ENCODE measurements at places on chromosomes 4 and X.

DNA sequence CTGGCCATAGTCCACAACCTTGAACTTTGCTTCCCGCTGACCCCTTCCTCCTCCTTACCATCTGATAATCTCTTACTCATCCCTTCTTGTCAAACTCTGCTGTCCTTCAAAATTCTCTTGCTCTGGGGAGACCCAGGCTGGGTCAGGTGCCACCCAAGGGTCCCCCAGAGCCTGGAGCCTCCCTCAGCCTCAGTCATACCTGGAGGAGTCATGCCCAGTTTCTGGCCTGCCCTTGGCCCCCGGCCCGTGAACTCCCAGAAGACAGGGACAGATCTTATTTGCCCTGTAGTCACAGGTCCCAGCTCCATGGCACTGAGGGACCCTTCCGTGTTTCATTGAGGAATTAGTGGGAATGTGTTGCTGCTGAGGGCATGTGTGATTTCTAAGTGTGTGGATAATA is 4.7 kb upstream of the GPR78 start:
- DNase-seq = no peak

DNA sequence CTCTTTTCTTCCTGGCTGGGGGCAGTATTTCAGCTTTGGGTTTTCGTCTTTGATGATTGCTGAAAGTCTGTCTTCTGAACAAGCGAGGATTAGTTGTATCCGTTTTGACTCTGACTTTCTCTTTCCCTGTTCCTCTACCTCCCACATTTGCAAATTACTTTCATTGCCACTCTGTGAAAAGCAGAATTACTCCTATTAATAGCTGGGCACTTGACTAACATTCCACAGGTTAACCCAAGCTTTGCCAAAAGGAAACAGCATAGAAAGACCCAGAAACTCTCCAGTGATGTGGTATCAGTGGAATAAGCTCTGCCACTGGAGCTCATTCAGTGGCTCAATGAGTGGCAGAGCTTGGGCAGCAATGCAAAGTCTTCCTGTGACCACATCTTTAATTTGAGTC is 238.9 kb downstream of the PALLD start:
- DNase-seq = no peak

DNA sequence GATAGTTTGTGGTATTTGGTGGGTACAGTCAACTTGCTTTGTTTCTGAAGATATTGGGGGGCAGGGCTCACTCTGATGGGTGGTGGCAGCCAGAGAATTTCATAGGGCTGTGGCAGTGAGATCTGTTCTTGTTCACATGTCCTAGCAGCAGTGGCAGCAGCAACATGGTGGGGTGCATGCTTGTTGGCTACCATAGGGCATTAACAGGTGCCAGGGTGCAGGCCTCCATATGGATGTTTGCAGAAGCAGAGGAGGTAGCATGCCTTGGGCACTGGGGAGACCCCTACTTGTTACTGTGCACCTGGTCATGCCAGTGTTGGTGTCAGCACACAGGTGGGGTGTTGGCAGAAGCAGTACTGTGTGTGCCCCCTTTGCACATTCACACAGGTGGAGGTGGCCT is 96.3 kb upstream of the ZC4H2 start:
- DNase-seq = no peak

GRCh38 chr4:165678236-165678935 is 194.7 kb upstream of the TLL1 start:
- DNase-seq = no peak

DNA sequence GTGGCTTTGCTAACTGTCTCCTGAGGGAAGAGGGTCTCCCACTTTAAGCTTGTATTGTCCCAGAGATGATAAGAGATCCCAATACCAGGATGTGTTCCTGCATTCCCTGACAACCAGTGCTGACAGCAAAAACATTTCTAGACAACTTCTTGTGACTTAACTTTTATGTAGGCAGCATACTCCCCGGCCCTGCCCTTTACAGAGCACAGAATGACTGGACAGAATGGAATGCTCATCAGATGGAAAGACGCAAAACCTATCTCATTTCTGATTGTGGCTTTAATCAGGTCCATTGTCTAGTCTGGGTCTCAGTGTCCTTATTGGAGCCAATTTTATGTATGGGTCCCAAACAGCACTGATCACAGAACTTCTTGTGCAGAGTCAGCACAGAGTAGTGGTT is 18.2 kb upstream of the PLAC1 start:
- DNase-seq = no peak

DNA sequence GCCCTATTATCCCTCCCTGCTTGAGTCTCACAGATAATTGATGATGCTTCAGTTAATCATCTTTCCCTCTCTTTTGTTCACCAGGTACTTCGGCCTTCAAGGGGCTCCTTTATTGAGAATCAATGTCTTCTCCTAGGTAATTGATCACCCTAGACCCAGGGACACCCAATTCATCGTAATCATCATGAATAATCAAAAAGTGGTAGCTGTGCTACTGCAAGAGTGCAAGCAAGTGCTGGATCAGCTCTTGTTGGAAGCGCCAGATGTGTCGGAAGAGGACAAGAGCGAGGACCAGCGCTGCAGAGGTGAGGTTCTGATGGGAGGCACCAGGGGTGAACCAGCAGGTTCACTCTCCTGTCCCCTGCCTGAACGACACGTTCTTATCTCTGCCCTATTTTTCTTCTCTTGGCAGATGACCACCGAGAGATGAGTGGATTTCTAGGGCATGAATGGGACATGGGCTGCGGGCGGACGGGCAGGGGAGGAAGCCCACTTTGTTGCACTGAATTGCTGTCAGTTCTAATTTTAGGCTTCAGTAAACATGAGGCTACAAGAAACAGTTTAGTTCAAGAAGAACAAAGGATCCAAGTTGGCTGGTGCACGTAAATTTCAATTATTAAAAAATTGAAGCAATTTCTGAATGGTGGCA is 80.5 kb downstream of the ALPK1 start:
- DNase-seq = no peak

- DNase-seq = peak; percentile 26
Measured at GRCh38 chr4:55675196-55675793, 39.2 kb upstream of the NMU start.

GRCh38 chrX:124343016-124343415 is 3.3 kb upstream of the SH2D1A start:
- no peak for DNase-seq

DNA sequence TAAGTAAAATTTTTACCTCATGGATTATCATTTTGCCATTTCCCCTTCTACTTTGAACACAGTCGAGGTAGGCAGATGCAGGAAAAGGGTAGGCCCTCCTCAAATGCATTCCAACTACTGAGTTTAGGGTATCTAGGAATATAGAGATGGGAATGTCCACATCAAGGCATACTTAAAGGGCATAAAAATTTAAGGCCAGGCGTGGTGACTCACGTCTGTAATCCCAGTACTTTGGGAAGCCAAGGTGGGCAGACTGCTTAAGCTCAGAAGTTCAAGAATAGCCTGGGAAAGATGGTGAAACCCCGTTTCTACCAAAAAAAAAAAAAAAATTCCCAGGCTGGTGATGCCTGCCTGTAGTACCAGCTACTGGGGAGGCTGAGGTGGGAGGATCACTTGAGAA is 146.5 kb downstream of the PDGFC start:
- DNase-seq = no peak

- peak; percentile 16 for DNase-seq
Measured at GRCh38 chrX:153644356-153645125, 2.5 kb upstream of the DUSP9 start.

DNA sequence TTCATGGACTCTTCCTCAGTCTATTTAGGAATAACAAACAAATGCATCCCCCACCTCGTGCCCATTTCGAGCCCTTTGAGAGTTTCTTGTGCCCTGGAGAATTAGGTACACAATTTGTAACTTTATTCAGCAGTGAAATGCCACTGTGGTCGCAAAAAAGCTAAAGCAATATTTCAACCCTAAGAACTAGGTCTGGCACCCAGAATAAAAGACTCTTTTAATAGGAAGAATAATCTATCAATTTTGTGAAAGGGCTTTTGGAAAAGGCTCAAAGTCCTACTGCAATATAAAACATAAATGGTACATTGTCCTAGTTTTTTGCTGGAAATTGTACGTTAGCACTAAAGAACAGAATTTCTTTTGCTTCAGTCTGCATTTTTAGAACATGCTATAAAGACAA is 304.6 kb upstream of the TENM3 start:
- no peak for DNase-seq

DNA sequence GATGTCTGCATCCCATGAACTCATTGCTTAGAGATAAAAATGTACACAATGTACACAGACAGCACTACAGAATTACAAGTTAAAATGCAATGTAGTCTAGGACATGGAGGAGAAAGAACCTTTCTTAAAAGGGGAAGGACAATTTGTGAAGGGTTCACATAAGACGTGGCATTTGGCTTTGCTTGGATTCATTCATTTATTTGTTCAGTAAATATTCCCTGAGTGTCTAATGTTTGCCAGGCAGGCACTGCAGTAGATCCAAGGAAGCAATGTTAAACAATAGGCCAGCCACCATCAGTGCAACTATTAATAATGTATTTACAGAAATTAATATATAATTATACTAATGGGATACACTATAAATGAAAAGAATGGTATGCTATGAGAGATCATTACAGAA is 94.4 kb downstream of the GRIA2 start:
- DNase-seq = no peak

GRCh38 chr4:169219440-169219839 is 51.3 kb downstream of the SH3RF1 start:
- no peak for DNase-seq

GRCh38 chr4:181427076-181427475 is 816.1 kb upstream of the TENM3 start:
- no peak for DNase-seq

GRCh38 chrX:138711399-138712347 is at the start of gene FGF13:
FGF13 (minus strand) TSS chrX:138711717; CDS start chrX:138711003, 714 bp downstream.
- no peak for DNase-seq

- DNase-seq = no peak
Measured at GRCh38 chr4:168501407-168501806, 4.6 kb downstream of the PALLD start.

- DNase-seq = no peak
Measured at GRCh38 chr4:140346136-140346535, 27.3 kb upstream of the SCOC start.

GRCh38 chr4:100106982-100107381 is 83.3 kb downstream of the DDIT4L start:
- DNase-seq = no peak

- DNase-seq = no peak
Measured at GRCh38 chr4:139461022-139461628, 7.2 kb downstream of the RAB33B start.

- DNase-seq = no peak
Measured at GRCh38 chrX:109874548-109874947, 128.4 kb upstream of the TMEM164 start.

DNA sequence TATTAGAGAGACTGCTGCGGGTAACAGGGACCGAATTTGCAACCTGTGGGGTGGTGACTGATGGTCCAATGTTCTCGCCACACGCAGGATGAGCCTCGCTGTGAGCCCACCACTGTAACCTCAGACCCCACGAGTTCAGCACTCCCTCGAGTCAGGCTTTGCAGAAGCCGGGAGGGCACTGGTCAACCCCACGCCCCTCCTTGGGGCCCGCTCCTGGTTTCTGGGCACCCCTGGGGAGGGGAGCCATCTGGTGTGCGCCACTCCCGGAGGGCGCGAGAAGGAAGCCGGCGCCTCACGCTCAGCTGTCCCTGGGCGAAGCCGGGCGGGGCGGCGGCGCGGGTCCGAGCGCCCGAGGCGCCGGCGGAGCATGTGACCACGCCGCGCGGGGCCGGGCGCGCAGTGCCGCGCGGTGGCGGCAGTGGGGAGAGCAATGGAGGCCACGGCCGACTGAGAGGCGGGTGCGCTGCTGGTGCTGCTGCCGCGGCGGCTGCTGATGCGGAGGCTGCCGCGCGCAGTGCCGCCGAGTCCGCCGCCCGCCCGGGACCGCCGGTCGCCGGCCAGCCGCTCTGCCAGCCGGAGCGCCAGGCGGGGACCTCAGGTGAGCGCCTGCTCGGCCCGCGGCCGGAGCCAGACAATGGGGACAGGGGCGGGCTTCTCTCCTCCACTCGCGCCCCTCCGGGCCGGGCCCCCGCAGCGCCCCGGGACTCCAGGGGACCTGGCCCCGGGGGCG is 100.1 kb downstream of the CEP135 start:
- peak; percentile 28 for DNase-seq

GRCh38 chrX:112779139-112779538 is 61.5 kb downstream of the AMOT start:
- no peak for DNase-seq

GRCh38 chrX:18810416-18810815 is 103.0 kb downstream of the PPEF1 start:
- DNase-seq = no peak

- no peak for DNase-seq
Measured at GRCh38 chr4:7428261-7429068, 6.3 kb downstream of the PSAPL1 start.

DNA sequence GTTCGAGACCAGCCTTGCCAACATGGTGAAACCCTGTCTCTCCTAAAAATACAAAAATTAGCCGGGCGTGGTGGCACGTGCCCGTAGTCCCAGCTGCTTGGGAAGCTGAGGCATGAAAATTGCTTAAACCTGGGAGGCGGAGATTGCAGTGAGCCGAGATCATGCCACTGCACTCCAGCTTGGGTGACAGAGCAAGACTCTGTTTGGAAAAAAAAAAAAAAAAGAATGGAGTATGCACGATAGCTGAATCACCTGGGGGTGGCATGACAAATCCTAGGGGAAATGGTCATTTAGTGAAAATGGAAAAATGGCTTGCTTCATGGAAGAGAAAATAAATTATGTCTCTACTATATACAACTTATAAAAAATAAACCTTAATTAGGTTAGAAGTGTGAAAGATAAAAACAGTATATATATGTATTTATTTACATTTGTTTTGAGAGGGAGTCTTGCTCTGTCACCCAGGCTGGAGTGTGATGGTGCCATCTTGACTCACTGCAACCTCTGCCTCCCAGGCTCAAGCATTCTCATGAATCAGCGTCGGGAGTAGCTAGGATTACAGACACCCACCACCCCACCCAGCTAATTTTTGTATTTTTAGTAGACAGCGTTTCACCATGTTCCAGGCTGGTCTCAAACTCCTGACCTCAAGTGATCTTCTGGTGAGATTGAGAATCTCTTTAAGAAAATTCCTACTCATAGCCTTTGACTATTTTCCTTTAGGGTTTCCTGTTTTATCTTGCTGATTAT is 19.3 kb upstream of the ING2 start:
- DNase-seq = no peak

DNA sequence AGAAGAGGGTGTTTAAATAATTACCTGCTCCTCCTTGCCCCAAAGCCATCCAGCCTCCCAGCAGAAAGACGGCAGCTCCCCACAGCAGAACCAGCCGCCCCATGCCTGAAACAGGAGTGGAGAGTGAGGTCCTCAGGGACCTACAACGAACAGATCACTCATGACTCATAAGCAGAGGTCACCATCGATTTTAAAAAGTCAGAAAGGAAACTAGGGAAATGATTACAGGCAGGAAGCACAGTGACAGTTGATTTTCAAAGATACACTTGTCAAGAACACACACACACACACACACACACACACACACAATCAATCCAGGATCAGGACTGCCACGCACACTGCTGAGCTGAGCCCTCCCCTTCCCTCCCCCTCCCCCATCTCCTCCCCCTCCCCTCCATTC is at the start of gene CRLF2:
CRLF2 (minus strand) TSS at position 118 of the 400 bp plus-strand sequence; CDS start at position 103, 15 bp downstream.
- DNase-seq = no peak

GRCh38 chr4:6008092-6008551 is 10.1 kb downstream of the C4orf50 start:
- DNase-seq = no peak
